ENCODE measurements at places on chromosomes 7 and 10.

- no peak for DNase-seq
Measured at GRCh38 chr10:103837370-103838069, 17.9 kb downstream of the SH3PXD2A start.

- no peak for DNase-seq
Measured at GRCh38 chr10:48568131-48568530, 36.7 kb downstream of the ARHGAP22 start.

- no peak for DNase-seq
Measured at GRCh38 chr7:108135446-108136190, 5.5 kb upstream of the LAMB4 start.

DNA sequence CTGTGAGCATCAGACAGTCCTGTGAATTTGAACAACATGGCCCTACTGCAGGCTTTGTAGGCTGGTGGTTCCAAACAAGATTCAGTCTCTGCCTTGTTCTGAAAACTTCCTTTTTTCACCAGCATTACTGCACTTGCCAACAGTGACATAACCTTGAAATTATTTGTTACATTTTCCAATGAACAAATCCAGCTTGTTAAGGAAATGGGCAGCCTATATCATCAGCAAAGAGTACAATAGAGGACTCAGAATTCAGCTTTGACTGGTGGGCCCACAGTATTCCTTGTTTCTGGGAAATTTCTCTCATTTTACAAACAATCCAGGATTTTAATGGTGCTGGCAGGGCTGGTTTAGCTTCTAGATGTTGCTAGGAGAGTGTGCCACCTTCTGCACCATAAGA is 703.7 kb upstream of the FZD8 start:
- no peak for DNase-seq
